ENCODE measurements at places on chromosomes 2 and 18.

DNA sequence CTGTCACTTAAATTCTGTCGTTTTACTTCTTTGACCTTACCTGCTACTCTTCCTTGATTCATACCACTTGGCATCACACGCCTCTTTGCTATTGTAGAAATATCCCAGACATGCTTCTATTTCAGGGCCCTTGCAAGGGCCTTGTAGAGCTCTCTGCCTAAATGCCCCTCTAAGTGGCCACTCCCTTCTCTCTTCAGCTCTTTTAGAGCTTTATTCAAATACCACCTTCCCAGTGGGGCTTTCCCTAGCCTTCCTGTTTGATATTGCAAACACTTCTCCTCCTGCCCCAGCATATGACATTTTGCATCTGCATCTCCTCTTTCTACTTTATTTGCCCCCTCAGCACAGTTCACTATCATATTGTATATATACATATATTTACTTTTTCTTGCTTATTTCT lies 54.0 kb downstream of the PELI1 start:
- no peak for DNase-seq

DNA sequence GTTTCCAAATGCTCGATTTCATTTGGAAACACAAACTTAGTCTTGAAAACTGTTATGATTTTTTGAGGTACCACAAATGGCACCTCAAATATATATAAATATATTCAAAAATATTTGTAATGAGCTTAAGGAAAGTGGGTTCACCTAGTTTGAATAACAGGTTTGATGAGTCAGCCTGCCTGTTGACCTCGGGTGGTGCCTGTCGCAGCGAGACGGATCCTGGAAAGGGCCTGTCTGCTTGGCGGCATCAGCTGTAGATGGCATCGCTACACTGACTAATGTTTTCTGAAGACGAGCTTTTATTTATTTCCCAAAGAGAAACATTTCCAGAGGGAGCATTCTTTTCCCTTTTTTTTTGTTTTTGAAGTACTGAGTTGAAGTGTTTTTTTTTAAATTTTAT lies 6.9 kb downstream of the ALLC start:
- no peak for DNase-seq

DNA sequence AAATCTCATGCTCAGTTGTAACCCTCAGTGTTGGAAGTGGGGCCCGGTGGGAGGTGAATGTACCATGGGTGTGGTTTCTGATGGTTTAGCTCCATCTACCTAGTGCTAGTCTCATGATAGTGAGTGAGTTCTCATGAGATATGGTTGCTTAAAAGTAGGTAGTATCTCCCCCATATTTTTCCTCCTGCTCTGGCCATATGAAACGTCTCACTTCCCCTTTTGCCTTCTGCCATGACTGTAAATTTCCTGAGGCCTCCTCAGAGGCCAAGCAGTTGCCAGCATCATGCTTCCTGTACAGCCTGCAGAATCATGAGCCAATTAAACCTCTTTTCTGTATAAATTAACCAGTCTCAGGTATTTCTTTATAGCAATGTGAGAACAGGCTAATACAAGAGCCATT lies 62.8 kb upstream of the RNF152 start:
- DNase-seq: no peak

- DNase-seq: no peak
These were observed 34.9 kb upstream of the CYP26B1 start for GRCh38 chr2:72182547-72182946.

DNA sequence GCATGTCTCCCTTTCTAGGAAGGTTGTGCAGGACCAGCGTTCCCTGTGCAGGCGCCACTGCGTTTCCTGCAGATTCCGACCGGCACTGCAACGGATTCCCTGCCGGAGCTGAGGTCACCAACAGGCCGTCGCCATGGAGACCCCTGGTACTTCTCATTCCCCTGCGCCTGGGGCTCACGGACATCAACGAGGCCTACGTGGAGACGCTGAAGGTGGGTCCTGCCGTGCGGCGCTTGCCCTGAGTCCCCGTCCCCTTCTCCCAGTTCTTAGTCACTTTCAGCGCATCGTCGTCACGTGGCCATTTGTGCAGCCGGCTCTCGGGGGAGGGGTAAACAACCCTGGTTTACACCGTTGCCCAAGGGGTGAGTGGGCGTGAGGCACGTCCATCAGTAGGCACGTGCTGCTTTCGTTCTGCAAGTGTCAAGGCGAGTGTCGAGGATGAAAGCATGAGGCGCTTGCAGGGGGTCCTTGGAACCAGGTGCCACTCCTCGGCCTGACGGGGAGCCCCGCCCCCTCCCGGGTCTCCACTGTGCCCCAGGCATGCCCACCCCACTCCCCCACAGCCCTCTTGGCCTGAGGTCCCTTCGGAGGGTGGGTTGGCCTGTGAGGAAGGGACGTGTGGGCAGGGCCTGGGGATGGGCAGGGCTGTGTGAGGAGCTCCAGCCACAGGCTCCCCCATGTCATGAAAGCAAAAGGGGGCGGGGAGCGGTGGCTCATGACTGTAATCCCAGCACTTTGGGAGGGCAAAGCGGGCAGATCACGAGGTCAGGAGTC lies 19.8 kb downstream of the DTYMK start:
- no peak for DNase-seq

DNA sequence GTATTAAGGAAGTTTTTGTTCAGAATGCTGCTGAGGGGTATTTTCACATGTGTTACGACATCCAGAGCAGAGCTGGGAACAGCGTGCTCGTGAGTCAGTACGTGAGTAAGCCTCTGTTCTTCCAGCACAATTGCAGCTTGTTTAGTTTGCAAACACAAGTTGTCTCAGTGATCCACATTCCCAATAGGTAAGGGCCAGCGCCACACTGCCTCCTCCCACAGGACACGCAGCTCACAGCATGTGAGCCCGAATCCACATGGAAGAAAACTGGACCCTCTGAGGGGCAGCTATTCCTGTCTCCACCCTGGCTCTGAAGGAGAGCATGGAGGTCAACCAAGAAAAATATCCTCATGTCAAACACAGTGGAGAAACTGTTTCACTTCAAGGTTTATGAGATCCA lies 173.9 kb upstream of the PID1 start:
- DNase-seq: peak; percentile 73

GRCh38 chr2:32963941-32964340 lies 17.2 kb downstream of the LTBP1 start:
- no peak for DNase-seq

- DNase-seq: no peak
These were observed 145.2 kb downstream of the INHBB start for GRCh38 chr2:120491111-120491625.

DNA sequence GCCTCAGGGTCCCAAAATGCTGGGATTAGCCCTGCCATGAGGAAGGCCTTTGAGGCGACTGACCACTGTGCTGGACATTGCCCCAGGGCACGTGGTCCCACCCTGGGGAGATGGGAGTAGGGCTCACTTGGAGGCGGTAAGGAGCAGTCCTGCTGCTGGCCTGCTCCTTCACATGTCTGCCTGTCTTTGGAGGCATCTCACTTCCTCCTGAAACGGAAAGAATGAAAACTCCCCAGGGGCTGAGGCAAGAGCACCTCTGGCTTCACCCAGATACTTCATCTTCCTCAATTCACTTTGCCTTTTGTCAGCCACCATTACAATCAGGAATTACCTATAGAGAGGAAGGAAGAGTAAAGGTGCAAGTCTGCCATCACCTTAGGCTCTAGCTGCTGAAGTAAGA lies 59.9 kb upstream of the GATA6 start:
- DNase-seq: no peak

- DNase-seq: no peak
These were observed 111.1 kb downstream of the CDH2 start for GRCh38 chr18:28065793-28066186.

DNA sequence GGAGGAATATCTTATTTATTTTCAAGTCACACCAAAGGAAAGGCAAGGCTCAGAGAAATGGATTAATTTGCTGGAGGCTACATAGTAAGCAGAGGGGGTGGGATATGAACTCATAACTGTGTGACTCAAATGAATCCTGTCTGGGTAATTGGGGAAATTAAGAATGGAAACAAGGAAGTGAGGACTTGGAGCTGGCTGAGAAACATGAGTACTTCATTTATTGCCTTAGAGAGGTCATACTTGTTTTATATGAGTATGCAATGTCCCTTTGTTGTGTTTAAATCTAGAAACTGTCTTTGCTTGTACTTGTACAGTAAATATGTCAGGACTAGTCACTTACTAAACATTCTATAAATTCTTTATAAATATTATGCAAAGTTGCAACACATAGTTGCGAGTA lies 2166.7 kb upstream of the PIK3C3 start:
- DNase-seq: no peak

- no peak for DNase-seq
These were observed 25.1 kb upstream of the GPR17 start for GRCh38 chr2:127620866-127621265.

- no peak for DNase-seq
These were observed 1087.5 kb upstream of the NXPH2 start for GRCh38 chr2:139867601-139868226.

DNA sequence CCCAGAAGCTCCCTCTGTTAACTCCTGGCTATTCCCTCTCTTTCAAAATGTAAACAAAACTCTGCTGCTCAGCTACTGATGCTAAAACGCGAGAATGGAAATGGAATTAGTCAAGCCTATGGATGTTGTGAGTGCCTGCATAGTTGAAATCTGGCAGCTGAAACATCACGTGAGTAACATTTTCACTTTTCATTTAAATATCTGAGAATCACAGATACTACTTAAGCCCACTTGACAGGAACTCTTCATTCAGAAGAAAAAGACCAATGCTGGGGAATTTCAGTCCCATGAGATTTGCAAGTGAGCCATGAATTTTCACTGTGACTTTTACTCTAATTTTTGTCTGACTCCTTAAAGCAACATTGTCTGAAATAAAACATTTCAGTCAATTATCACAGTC lies 215.3 kb upstream of the SESTD1 start:
- no peak for DNase-seq

GRCh38 chr2:193556766-193557470 lies 1362.2 kb upstream of the TMEFF2 start:
- no peak for DNase-seq

- DNase-seq: no peak
These were observed 26.4 kb downstream of the ALK start for GRCh38 chr2:29894822-29895614.

GRCh38 chr2:159232456-159233170 lies 53.9 kb downstream of the WDSUB1 start:
- no peak for DNase-seq

DNA sequence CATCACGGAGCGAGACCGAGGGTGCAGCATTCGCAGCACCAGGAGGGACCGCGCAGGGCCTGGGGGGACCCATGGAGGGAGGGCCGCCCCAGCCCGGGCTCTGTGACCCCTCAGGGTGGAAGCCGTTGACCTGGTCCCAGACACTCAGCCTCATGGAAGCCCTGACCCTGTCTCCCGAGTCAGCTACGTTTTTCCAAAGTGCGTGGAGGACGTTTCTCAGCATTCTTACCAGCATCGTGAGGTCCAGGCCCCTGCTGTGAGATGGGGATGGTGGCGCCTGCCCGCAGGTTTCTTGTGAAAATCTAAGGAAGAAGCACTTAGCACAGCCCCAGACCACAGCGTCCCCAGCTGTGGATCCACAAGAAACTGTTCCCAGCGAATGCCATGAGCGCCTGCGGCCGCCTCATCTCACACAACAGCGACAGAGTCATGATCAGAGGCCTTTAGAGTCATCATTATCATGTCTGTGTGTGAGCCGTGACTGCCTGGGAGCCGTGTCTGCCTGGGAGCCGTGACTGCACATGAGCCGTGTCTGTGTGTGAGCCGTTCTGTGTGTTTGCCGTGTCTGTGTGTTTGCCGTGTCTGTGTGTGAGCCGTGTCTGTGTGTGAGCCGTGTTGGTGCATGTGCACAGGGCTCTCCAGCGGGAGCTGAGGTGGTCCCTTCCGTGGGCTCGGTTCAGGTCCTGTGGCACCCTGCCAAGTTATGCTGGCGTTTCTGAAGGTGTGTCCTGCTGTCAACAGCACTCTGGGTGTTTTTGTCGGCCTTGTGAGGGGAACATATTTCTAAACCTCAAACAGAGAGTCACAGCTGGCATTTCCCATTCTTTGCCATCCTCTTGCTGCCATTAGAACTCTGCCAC lies 49.2 kb upstream of the KCNG2 start:
- DNase-seq: no peak

DNA sequence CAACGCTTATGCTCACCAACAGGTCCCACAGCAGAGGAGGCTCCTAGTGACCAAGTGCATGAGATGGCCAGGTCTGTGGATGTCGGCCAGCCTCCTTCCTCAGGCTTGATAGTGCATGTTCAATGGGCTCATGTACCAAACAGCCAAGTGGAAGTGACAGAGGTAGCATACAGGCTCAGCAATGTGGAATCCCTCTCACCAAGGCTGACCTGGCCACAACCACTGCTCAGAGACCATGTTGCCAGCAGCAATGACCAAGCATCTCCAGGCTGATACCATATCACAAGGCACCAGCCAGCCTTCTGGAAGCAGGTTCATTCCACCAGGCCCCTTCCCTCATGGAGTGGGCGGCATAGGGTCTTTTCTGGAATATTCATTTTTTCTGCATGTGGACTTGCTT lies 61.5 kb downstream of the REEP1 start:
- DNase-seq: no peak

GRCh38 chr2:205750797-205751196 lies 68.5 kb downstream of the NRP2 start:
- DNase-seq: no peak

DNA sequence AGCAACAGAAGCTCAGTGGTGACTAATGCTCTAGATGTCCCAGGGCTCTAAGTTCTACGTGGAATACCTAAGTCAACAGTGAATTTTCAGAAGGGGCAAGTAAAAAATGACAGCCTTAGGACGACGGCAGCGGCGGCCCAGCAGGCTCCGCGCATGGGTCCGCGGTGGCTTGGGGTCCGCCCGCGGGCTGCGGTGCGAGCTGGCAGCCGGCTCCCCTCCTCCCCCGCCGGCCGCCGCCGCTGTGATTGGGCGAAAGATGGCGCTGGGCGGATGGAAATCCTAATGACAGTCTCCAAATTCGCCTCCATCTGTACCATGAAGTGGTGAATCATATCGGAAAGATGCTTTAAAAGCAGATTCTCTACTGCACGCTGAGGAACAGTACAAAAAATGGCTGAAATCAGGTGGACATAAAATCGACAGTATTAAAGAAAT lies 74.7 kb downstream of the HNRNPLL start:
- DNase-seq: no peak

DNA sequence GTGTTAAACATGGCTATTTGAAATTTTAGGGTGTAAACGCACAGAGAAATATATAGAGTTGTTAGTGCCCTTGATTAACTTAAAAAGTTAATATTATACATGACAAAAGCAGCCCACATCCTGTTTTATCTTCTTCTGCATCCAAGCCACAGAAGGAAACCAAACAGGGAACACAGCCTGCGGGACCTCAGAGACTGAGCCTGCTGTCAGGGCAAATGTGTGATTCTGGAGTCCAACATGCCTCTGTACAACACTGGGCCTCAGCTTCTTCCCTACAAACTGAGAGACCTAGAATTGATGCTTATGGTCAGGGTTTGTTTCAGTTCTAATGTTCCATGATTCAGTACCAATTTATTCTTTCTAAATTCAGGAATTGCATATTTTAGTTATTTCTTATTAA lies 404.7 kb downstream of the FBXO15 start:
- DNase-seq: no peak

Measured in GM04503 (cell line).